ENCODE measurements at places on chromosomes 2 and 18.

DNA sequence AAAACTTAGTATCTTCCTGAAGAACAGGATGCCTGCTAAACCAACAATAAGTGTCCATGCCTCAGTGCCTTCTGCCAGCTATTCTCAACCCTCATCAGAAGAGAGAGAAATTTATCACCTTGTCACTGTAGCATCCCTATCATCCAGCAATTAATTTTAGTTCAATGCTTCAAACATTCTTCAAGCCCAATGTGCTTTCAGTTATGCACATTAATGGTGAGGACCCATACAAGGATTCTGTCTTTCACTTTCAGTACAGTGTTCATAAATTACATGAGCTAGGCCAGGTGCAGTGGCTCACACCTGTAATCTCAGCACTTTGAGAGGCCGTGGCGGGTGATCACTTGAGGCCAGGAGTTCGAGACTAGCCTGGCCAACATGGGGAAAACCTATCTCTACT is 47.0 kb upstream of the MSH6 start:
- no peak for ATAC-seq

- peak; percentile 42 for ATAC-seq
These were observed 35.1 kb upstream of the SLC14A1 start for GRCh38 chr18:45688833-45689232.

DNA sequence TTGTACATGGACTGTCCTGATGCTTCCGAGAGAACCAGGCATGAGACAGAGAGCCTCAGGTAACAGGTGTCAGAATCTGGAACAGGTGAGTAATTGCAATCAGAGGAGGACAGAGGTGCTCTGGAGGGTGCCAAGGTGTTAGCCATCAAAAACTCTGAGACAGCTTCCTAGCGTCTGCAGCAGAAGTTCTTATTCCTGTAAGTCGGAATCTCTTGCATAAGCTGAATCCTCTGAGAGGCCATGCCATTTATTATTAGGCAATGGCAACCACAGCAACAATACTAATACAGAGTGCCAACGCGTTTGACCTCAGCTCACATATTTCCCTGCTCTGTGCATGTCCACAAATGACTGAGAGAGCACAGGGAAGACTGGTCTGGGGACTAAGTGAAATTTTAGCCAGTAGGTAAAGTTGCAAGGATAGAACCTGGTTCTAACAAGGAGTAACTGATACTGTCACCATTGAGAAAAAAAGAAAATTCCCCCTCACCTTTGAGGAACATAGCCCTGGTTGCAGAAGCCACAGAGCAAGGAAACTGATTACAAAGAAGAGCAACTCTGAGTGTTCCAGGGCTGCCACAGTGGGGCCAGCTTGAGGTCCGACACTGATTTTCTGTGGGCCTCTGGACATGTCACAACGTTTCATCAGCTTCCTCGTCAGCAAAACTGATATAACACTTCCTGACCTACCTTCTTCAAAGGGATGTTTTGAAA is 55.1 kb upstream of the ACSL3 start:
- ATAC-seq = no peak

DNA sequence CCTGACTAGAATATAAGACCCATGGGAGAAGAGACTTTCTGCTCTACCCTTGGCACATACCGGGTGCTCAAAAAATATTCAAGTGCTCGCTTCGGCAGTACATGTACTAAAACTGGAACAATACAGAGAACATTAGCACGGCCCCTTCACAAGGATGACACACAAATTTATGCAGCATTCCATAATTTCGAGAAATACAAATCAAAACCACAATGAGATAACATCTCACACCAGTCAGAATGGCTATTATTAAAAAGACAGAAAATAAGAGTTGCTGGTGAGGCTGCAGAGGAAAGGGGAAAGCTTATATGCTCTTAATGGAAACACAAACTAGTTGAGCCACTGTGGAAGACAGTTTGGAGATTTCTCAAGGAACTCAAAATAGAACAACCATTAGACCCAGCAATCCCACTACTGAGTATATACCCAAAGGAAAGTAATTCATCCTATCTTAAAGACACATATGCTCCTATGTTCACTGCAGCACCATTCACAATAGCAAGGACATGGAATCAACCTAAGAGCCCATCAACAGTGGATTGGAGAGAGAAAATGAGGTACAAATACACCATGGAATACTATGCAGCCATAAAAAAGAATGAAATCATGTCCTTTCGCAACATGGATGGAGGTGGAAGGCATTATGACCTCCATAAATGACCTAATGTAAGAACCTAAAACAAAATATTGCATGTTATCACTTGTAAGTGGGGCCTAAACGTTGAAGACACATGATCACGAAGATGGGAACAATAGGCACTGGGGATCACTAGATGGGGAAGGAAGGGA is 71.6 kb upstream of the CYP1B1 start:
- ATAC-seq = no peak

DNA sequence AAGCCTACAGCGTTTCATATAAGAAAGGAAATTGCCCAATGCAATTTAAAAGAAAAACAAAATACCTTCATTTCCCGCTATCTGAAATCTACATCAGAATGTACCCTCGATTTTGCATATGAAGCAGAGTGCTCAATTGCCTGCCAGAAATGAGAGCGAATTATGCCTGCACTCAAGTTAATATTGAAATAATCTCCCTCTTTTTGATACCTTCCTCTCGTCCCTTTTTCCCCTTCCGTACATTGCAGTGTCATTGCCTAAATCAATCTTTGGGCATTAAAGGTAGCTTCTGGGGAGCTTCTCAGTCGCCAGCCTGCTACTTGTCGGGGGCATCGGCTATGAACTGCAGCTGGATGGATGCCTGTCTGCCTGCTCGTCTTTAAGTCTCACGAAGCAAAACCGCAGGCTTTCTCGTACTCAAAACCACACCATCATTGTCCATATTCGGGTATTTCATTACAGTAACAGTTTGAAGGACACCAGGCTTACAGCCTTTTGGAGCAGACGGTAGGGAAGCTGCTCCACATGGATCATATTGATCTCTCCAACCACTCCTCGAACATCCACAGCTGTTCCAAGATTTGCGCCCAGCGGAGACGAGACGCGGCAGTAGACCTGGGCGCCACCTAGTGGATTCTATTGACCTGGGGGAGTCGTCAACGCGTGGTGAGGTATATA is 64.0 kb upstream of the HNRNPA3 start:
- ATAC-seq = peak; percentile 91

DNA sequence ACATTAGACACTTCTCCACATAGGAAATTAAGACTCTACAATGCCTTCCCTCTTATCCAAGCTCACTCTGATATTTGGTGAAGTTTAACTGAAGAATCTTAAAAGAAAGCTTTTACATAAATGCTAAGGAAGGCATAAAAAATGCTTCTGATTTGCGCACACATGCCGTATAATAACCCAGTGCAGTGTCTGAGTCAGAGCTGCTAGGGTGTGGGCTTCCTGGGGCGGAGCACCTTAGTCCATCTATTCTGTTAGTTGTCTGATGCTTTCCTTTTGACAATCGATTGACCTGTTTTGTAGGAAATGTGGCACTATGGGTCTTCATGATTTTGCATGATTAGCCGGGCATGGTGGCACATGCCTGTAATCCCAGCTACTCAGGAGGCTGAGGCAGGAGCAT is 231.5 kb downstream of the AFF3 start:
- ATAC-seq = no peak

Measured in activated CD4-positive, CD25-positive, alpha-beta regulatory T cell treated with anti-CD3 and anti-CD28 coated beads, Interleukin-2, amount 50 U/mL, for 24 hours (primary cell).